ENCODE measurements at places on chromosomes 2 and 18.
A peak's percentile ranks its signal among the peaks of the same experiment; 100 is the strongest.

DNA sequence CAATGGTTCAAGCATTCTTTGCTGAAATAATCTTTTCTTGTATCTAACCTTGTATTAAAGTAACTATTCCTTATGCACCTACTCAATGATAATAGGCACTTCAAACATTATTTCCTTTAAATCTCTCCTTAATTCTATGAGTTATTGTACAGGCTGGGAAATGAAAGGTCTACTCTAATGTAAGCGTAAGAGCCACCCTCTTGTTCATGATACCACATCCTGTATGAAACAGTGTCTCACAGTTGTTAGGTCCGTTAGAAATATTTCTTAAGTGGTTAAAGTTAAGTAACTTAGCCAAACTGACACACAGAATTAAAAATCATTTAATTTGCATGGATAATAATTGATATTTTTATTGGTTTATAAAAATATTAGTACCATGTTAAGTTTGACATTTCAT lies 162.5 kb upstream of the RPRM start:
- no peak for DNase-seq

GRCh38 chr2:83565181-83565580 lies 893.9 kb downstream of the SUCLG1 start:
- no peak for DNase-seq

GRCh38 chr2:11652553-11652952 lies 17.4 kb downstream of the NTSR2 start:
- DNase-seq = no peak

DNA sequence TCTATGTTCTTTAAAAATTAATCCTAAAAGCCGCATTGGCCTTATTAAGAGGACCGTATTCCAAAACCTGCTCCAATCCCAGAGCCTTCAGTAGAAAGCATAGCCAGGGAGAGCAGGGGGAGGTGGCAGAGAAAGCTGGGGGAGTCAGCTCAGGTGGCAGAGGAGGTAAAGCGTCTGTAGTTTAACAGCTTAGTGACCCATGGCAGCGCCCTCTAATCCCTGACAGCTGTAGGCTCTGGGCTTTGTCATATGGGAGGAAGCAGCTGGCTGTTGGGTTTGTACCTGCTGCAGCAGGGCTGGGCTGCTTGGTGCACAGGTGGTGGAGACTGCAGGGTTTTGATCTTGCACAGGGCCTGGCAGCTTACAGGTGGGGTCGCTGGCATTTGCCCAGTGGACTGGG lies 50.6 kb downstream of the THNSL2 start:
- peak; percentile 50 for DNase-seq

DNA sequence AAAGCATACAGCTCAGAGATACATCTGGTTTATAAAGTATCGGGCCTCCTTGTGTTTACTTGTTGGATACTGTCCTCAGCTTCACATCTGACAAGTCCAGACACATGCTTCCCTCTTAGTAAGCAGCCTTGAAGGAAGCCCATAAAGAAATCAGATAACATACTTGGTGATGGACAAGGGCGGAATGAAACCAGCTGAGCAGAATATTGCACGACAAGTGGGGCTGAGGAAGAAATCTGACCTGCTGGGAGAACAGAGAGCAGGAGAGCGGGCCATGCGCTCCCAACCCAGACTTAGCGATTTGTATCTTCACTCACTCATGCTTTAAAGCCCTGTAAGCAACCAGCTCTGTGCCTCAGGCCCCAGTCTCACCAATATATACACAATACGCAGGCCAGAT lies 208.4 kb downstream of the CDH20 start:
- no peak for DNase-seq
